Lung (tissue), 17 donors: ENCODE measurements at places on chromosomes 2 and 18.

DNA sequence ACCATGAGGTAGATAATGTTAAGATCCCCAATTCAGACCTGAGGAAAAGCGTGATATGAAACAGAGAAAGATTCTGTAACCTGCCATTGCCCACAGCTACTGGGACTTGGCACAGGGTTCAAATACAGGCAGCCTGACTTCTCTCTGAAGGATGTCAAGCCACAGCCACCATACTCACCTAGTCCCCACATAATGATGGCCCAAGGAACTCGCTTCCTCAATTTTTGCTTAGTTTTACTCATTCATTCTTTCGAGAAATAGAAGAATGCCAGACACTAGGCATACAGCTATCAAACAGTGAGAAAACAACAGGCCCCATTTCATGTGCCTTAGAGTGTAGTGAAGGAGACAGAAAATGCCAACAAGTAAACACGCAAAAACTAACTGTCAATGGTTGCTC, 980 bp upstream of the SULT1C4 start:
- no peak for DNase-seq

DNA sequence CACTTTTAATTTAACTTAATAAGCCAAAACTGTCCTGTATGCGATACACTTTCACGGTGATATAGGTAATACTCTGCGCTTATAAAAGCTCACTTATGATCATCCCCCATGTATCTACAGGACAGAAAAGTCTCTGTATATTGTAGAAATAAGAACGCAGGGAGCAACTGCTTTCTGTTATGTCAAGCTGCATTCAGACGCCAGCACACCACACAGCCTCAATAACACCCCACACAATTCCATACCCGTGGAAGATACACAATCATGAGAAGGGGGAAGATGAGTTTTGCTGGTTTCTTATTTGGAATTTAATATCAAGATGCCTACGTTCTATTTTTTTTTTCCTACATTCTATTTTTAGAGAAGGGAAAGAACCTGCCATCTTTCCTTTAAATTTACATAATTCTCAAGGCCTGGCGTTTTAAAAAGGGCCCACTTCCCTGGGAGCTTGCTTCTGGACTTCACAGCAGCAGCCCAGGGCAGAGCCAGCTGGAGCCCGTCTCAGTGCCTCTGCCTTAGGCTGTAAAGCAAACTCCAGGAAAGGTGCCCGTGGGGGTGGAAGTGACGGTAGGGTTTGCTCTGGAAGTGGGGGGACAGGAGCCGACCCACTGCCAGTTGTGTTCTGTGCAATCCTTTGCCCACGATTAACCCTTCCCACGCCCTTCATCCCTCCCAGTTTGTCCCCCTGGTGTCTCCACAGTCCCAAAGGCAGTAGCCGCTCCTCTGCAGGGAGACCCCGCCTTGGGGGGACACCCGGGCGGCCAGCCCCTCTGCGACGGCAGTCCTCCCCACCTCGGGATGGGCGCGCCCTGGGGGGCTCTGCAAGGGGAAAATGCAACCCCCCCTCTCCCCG, 5.3 kb downstream of the PTGR3 start:
- peak; percentile 57 for DNase-seq

DNA sequence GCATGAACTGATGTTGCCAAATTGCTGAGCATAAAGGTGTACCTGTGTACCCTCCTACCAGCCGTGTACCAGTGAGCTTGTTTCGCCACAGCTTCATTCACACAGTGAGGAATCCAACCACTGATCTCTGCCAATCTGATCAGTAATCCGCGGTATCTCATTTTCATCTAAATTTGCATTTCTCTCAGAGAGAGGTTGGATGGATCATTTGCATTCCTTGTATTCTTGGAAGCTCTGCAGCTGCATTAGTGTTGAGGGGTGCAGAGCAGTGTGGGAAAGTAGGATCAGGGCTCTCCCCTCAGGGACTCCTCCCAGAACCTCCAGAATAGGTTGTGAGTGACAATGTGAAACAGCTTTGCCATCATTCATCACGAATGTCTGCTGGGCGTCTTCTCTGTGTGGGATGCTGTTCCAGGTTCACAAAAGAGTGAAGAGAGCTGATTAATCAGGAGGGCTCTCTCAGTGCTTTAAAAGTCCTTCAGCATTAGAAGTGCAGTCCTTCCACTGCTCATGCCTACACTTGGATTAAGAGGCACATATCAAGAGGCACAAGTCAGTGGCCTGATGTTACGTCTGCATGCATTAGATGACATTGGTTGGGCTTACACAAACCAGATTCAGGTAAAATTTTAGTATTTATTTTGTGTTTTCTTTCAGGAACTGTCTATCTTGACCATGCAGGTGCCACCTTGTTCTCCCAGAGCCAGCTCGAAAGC, 7.5 kb downstream of the MOCOS start:
- DNase-seq: no peak

DNA sequence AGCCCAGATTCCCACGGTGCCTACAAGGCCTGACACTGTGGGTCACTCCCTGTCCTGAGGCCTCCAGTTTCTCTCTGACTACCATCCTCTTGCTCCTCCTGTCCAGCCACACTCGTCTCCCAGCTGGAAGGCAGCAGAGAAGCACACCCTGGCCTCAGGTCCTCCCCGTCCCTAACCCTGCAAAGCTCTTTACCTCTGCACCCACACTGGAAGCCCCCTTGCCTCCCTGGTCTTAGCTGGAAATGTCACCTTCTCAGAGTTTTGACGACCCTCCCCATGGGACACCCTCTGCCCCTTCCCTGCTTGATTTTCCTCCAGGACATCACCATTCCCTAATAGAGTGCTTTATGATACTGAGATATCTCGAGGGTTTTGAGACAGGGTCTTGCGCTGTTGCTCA, 10.6 kb downstream of the RNU2-63P start:
- no peak for DNase-seq

GRCh38 chr2:209321076-209321475, 102.8 kb upstream of the MAP2 start:
- DNase-seq: no peak

DNA sequence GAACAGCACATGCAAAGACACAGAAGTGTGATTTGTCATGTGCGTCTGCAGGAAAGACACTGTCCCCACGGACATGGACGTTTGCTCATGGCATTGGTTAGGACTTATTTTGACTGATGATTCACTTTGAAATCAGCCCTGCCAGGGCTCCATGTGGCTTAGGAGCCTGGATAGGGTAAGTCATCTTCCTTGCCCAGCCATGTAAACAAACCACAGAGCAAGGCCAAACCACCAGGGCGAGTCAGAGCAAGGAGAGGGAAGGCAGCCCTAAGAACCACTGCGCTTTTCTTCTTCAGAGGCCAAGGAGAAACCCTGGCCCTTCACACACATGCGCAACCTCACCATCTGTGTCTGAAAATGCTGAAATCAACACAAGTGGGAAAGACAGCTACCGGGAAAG, 88.8 kb downstream of the GFPT1 start:
- no peak for DNase-seq

GRCh38 chr2:99555404-99555803, 65.6 kb upstream of the REV1 start:
- no peak for DNase-seq

DNA sequence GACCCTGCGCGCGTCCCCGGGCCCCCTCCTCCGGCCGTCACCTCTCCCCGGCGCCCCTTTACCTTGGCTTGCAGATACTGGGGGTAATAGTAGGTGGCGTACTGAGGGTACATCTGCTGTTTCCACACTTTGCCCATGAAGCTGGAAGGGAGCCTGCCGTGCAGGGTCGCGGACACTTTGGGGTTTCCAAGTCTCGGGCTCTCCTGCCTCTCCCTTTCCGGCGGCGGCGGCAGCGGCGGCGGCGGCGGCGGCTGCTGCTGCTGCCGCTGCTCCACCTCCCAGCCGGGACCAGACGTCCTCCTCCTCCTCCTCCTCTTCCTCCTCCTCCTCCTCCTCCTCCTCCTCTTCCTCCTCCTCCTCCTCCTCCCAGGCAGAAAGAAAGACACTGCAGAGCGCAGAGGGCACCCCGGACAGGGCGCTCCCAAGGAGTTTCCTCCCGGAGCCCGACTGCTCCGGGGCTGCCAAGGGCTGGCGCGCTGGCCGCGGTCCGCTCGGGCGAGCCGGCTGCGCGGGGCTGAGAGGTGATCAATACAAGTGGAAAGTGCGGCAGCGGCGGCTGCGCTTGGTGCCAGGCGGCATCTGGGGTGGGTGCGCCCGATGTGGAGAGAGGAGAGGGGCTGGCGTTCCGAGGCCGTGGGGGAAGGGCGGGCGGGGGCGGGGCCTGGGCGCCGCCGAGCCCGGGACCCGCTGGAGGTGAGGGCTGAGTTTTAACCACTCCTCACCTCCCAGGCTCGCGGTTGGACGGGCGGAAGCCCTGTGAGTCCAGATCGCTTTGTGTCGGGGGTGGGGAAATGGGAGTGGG, at the start of gene RBMS1:
Gene RBMS1 (minus strand): TSS at position 581 of the 802 bp plus-strand sequence. CDS start 444 bp downstream, at position 137.
- DNase-seq: peak; percentile 90

- no peak for DNase-seq
These were observed 668.7 kb downstream of the SLC4A3 start for GRCh38 chr2:220296174-220296573.

DNA sequence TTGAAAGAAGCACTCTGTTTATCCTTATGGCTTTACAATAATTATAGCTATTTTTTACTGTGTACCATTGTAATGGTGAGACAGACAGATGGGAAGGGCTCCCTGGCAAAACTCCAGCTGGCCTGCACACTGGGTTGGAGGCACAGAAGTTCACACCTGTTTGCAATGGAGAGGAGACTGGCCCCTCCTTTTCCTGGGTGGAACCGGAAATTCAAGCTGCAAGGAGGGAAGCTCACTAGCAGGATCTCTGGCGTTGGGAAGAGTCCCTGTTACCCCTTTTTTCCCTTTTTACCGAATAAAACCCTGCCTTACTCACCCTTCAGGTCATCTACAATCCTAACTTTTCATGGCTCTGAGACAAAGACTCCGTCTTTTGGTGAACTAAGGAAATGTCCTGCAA, 100.3 kb upstream of the TFPI start:
- DNase-seq: peak; percentile 6

DNA sequence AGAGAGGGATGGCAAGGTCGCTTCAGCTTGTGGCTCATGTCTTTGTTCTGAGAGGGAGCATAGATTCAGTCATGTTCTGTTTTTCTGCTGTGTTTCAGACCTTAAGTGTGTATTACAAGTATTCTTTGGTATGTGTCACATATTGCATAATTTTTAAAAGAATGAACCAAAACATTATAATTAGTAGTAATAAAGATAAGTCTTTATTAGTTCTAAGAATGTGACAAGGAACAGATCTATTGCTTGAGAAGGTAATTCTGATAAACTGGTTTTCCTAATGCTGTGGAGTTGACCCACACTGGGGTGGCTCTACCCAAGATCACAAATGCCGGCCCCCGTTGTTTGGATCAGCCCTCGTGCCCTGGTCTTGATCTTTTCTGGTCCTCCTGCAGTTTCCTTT, 124.3 kb upstream of the FOSL2 start:
- no peak for DNase-seq

DNA sequence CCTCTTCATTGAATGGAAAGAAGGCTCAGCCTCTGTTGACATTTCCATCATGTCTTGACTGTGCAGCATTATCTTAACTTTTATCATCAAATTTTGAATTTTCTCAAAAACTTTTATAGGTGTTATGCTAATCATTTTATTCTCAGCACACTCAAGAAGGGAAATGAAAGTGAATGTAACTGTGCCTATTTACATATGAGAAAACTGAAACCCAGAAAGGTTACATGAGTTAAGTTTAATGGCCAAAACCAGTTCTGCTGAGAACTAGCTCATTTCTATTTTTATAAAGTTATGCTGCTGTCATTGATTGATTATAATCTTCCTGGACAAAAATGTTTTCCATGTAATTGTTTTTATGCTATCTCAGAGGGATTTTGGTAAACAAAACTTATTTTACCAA, 618.8 kb upstream of the NRXN1 start:
- DNase-seq: no peak

DNA sequence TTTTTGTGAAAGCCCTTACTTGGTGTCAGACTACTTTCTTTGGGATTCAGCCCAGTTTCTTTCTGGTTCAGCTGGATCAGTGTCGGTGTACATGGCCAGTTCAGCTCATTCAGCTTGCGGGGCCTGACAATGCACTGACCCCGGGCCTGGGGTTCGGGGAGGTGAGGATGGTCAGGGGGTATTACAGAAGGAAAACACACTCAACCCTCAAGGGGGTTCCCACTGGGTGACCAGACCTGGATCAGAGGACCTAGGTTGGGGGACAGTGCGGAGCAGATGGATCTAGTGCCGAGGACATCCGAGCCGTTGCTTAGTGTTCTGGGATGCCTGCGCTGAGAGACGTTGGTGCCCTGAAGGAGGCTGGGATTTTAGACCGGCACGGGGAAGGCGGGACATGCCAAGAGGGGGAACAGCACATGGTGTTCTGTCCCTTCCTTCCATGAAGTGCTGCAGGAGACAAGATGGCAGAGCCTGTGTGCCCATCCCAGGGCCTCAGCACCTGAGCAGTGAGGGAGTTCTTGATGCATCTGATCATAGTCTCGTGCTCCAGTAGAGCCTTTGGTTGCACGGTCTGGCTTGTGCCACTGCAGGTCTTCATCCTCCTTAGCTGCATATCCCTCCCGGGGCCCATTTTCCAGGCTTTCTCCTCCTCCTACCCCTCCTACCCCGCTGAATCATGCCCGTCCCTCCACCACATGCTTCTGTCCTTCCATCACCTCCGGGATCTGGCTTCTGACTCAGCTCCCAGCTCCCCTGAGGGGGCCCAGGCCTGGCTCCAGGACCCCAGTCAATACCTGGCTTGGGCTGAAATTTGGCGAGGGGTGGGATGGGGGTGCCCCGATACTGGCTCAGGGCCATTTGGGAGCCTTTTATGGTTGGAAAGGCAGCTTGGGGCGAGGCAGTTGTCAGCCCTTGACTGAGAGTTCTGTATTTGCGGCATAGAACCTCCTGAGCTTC, 18.0 kb downstream of the SPEG start:
- DNase-seq: no peak

GRCh38 chr2:121427187-121427689, 103.4 kb upstream of the RNU4ATAC start:
- no peak for DNase-seq

DNA sequence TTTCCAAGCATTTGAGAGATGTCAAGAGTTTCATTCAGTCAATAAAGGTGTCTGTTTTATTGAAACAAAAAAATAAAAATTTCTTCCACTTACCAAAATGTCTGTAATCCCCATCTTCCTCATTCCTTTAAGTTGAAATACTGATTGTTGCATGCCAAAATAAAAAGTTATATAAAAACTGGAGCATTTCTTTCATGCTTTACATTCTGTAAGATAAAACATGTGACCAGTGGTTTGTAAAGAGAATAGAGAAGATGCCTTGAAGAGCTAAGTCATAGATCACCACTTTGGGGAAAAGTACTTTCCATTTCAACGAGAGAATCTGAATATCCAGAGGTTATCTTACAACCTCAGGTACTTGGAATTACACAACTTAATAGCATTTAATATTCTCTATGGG, 35.9 kb upstream of the MYO1B start:
- no peak for DNase-seq

DNA sequence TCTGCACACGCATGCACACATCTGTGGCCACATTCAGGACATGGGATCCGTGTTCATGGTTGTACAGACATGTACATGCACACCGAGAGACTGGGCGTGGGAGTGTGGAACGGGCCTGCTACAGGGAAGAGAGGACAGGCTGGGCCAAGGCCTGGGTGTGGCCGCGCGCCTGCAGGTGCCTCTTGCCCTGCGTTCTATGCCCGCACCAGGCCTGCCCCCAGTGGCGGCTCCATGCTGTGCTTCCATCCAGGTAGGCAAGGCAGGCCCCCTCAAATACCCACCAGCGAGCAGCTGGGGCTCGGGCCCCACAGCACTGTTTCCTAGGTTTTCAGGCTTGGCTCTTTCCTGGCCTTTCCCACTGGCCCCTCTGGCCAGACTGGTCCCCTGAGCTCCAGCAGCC, 15.5 kb upstream of the PTMA start:
- no peak for DNase-seq
